SJSA1 (cell line): ENCODE measurements at places on chromosomes 6 and 20. TPM values are rescaled to one million over a fixed set of nuclear protein-coding genes. Genes with fewer than 3 reads are reported as not detected.

The DEFB124 gene
- not detected in 2 replicates for total RNA-seq

The MRPS26 gene
- 53.2 and 83.0 TPM in 2 replicates for total RNA-seq

The PRSS16 gene
- total RNA-seq: not detected in 2 replicates

DNA sequence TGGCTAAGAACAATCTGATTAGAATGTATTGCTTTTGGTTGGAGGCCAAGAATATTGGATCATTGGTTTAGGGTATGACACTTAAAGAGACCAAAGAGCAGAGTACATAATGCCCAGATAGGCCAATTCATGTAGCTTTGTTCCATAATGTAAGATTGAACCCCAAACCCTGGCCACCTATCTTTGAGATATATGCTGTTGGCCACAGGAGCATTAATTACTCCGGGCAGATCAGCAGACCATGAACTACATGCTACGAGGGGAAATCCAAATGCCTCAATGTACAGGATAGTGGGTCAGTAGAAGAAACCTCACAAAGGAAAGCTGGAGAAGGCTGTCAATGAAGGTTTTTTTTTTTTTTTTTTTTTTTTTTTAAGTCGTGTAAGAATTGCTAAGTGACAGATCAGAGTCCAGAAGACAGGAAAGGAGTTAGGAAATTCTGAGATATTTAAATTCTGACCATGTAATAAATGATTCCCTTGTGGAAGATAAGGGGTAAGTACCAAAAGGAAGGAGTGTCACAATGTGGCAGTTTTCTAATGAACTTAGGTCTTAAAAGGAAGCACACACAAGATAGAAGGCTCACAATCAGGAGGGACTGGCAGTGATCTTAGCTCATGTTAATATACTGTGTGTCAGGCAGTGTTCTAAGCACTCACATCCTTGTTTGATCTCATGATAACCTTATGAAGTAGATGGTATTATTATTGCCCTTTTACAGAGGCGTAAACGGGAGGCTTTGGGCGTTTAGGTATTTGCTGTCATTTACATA is 61.4 kb downstream of the CARMIL1 start:
- no peak for DNase-seq

- no peak for DNase-seq
Measured at GRCh38 chr20:61886721-61887595, 178.7 kb downstream of the TAF4 start.

GRCh38 chr6:31356216-31356945 is 598 bp downstream of the HLA-B start:
- no peak for DNase-seq

DNA sequence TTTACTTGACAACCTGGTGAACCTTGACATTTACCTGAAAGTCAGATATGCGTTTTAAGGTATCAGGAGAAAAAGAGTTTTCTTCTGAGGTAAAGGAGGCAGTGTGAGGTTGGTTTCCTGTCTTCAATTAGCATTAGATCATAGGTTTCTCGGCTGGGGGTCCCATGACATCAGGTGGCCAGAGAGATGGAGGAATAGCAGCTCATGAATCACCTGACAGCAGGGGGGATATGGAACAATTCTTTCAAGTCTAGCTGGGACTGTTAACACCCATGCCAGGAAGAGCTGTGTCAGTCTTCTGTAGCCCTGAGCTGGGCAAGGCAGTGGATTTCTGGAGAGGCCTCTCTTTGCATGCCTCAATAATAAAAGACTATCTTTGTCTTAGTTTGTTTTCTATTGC is 108.0 kb upstream of the TMEM170B start:
- DNase-seq: no peak

DNA sequence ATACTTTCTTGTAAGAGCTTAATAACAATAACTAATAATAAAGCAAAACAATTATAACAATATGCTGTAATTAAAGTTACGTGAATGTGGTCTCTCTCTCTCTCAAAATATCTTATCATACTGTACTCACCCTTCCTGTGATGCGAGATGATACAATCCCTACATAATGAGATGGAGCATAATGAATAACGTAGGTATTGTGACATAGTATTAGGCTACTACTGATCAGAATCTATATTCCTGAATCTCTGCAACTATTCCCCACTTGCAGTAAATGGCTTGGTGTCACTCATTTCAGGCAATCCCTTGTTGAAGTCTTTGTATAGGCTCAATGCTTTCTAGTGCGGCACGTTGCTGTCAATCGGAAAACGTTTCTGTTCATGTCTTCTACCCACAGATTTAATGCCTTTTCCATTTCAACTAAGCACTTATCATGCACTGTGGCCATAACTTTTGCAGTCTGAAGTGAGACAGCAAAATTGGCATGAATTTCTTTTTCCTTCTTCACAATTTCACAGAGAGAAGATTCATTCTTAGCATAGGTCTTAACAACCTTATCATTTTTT is 32.3 kb downstream of the MOXD1 start:
- no peak for DNase-seq

- DNase-seq: no peak
Measured at GRCh38 chr20:57025261-57025660, 241.2 kb downstream of the BMP7 start.
